ENCODE measurements at places on chromosomes 3 and 15. TPM values are rescaled to one million over a fixed set of nuclear protein-coding genes. Genes with fewer than 3 reads are reported as not detected.

Gene NANOGP8
- total RNA-seq: not detected

Gene RARB
- total RNA-seq: 0.62 TPM

Gene WNT7A
- not detected for total RNA-seq

Gene P2RY14
- 0.05 TPM for total RNA-seq

Gene SHISA5
- 143 TPM for total RNA-seq

Gene MYD88
- 2.1 TPM for total RNA-seq

Gene CCDC174
- total RNA-seq: 22.1 TPM

Gene EID1
- total RNA-seq: 330 TPM

Gene CPEB1
- total RNA-seq: 10.8 TPM

- DNase-seq: peak; percentile 87
Measured at GRCh38 chr3:155497930-155498647, 204.6 kb upstream of the STRIT1 start.

GRCh38 chr3:47225310-47225906, 57.2 kb downstream of the KIF9 start:
- DNase-seq: no peak

DNA sequence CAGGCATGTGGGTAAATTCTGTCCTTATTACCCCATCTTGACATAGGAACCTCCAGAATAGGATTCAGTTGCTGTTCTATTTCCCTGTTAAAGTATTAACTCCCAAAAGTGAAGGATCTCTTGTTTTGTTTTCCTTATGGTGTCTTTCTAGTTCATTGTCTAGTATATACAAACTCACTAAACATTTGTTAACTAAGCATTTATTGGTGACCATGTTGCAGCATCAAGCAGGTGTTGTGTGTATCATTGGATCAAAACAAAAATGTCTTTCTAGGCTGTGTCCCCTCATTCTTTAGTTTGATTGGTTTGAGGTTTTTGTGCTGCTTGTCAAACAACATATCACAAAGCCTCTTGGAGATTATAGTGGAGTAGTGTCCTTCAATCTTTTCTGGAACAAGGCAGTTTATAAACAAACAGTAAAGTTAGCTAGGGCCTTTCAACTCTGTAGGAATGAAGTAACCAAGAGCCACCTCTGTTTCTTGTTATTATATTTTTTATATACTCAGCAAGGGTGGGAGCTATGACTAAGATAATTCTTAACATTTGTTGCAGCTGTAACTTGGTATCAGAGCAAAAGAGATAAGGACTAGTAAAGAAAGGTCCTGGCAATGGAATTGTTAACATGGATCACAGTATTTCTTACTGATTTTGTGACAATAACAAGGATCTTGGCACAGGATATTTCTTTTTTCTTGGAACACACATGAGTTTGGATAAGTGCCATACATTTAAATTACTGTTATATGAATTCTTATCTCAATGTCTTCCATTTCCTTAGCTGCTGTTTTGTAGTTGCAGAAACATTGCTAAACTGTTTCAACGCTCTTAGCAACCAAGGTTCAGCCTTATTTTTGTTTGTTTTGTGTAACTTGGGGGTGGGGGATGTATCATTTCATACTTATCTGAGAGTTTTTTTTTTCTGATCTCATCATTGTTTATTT, 49.3 kb downstream of the TMOD3 start:
- peak; percentile 19 for DNase-seq

- DNase-seq: no peak
Measured at GRCh38 chr3:74089814-74090213, 465.1 kb upstream of the PDZRN3 start.

DNA sequence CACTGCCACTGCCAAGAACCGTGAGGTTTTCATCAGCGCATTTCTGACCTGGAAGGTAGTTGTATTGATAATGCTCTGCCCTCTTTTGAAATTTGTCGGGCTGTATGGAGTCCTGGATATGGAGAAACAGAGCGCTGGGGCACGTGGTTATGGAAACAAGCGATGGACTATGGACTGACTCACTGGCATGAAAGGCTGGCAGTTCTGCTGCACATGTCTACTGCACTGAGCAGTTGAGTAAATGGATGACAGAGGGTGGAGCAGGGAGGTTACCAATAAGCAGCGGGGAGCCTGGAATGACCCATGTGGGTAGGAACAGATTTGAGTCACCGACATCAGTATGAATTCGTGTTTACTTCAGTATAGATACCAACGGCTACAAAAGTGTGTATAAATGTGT, 429.5 kb downstream of the OCA2 start:
- no peak for DNase-seq

DNA sequence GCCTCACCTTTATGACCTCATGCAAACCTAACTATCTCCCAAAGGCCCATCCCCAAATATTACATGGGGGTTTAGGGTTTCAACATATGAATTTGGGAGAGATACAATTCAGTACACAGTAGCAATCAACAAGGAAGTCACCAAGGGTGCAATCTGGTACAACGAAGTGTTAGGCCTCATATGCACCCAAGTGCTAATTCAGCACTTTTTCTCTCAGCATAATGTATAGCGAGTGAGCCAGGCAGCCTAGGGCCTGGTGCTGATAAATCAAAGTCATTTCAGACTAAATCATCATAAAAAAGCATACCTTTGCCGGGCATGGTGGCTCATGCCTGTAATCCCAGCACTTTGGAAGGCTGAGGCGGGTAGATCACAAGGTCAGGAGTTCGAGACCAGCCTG, 11.7 kb upstream of the KBTBD8 start:
- no peak for DNase-seq

DNA sequence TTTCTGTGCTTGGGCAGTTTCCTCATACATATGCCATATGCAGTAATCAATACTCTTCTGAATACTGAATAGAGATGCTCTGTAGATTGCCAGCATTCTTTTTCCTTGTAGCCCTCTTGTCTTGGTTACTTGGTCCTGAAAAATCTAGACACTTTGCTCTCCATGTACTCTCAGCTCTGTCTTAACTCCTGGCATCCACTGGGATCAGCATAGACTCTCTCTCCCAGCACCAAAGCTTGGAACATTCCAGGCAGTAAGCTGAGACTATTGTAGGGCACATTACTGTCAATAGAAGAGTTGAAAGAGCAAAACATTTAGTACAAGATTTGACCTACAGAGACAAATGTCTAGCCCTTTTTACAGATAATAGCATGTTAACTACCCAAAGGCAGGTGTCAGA, 1100.3 kb downstream of the TBL1XR1 start:
- DNase-seq: no peak

GRCh38 chr15:101039461-101039860, 120.3 kb downstream of the LRRK1 start:
- no peak for DNase-seq

GRCh38 chr3:43728947-43729346, 38.2 kb downstream of the ABHD5 start:
- DNase-seq: no peak

DNA sequence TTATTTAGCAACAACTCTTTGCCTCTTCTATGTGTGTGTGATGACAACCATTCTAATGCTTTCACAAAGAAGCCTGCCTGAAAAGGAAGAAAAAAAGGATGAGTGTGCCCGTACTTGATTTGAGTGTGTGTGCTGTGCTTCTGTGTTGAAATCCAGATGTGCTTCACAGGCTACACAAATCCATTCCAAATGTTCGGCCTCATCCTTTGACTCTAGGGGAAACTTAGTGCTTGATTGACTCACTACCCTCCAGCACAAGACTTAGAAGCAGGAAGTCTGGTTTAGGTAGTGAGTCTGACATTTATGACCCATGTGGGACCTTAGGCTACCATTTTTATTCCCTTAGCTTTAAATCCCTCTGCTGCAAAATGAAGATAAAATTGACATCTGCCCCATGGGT, 108.8 kb upstream of the PLAAT1 start:
- DNase-seq: no peak

DNA sequence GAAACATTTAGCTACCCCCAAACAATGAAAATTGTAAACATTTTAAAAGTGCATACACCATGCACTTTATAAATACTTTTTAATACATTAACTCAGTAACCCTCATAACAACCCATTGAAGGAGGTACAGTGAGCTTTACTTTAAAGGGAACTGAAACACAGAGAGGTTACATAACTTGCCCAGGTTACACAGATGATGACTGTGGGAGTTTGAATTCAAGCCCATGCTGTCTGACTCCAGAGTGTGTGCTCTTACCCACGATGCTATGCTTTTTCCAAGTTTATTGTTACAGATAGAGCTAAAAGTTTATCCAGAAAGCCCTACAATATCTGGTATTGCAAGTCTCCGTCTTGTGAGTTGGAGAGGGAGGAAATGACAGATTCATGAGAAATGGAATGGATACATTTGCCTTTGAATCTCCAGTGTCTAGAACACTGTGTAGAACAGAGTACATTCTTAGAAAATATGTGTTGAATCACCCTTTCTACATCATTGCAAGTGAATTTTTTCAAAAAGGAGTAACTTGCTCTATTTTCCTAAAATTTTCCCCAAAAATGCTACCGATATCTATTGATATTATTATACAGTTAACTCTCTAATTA, 428.3 kb downstream of the NAALADL2 start:
- DNase-seq: no peak

GRCh38 chr15:44636976-44637375, 26.5 kb downstream of the SPG11 start:
- DNase-seq: no peak

DNA sequence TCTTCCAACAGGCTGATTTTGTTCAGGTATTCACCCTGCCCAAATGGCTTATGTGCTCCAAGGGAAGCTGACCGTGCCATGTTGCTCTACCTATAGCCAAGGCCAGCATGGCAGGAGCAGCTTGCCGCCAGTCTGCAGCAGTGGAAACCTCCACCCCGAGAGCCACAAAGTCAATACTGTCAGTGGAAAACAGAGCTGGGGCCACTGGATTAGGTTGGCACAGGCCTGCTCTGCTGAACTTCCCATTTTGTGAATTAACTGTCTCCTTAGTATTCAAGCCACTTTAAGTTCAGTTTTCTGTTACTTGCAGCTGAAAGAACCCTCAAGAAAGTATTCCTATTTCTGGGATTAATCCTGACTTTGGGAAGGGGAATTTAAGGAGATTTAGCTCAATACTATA, 63.8 kb upstream of the XCR1 start:
- no peak for DNase-seq

DNA sequence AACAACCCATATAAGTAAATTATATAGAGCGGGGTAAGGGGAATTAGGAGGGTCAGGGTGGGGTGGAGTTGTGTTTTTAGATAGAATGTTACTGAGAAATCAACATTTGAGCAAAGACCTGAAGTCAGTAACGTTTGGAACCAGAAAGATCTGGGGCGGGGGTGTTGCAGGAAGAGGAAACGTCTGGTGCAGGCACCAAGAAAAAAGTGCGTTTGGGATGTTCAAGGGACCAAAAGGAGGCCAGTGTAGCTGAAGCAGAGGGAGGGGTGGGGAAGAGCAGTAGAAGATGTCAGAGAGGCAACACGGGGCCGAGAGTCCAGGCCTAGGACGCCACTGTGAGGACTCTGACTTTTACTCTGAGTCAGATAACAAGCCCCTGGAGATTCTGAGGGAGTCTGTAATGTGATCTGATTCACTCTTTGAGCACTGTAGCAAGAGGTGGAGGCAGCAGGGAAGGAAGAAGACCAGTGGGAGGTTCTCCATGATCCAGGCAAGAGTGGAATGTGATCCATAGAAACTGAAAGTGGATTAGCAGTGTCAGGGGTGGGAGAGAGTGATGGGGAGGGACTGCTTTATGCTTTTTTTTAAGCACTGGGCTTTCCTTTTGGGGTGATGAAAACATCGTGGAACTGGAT, 179.3 kb upstream of the CHRM5 start:
- DNase-seq: peak; percentile 4

- DNase-seq: no peak
Measured at GRCh38 chr3:109596991-109597390, 259.6 kb upstream of the DPPA4 start.

DNA sequence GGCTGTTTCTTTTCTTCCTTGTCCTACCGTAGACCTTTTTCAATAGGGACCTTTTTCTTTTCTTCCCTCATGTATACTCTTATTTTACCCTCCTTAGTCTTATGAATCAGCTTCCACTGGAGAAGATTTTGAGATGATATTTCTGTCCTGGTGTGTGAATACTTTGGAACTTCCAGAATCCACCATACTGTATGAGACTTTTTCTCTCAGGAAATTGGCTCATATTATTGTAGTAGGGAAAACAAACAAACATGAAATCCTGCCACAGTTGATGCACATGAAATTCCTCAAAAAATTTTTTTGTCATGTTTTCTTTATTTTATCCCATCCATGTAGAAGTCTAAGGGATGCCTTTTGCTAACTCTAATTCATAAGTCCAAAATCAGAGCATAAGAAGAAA, 289.3 kb upstream of the PLSCR5 start:
- DNase-seq: no peak

DNA sequence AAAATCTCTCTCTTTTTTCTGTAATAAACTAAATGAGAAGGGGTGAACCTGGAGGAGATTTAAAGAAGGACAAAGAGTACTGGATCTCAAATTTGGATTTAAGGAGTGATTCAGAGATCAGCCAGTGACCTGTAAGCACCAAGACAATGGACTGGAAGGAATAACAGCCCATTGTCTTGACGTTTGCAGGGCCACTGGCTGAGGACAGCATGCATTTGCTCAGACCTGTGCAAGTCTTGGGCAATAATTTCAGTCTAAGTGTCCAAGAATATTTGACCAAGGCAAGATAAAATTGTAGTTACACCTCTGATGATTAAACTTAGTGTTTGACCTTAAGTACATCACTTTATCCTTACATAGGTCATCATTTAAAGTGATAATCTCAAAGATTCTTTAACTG, 55.8 kb upstream of the OSTN start:
- no peak for DNase-seq

- no peak for DNase-seq
Measured at GRCh38 chr15:92462424-92463125, 68.9 kb downstream of the ST8SIA2 start.

DNA sequence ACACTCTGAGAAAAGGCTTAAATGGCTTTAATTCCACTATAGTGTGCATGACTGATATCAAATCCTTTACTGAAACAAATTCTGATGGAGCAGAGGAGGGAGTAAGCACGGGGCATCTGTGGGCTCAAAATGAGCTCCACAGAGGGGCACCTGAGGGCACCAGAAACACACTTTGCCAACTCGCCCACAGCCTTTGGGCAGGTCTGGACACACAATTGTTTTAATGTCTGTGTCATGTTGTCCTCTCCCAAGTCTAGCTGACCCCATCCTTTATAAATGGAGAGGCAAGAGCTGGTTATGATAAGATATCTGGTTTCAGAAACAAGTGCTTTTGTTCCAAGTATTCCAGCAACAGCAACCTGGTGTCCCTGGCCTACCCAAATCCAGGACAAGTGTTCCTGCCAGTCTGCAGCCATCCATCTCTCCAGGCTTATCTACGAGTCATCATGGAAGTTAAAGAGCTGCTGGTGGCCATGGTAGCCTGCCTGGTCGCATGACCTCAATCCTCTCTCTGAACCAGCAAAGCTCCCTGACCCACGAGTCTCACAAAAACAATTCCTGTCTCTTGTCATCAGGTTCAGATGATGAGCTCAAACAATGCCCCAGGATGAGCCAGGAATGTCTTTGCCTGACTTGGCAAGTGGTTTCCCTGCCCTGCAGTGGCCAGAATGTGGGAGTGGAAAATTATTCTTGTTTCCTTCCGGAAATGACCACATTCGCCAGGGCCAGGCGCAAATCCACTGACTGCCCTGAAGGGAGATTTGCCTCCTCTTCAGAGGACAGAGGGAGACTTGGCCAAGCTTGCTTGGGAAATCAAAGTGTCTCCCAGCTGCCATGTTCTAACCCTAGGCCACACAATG, 64.4 kb upstream of the TPM1 start:
- peak; percentile 85 for DNase-seq

- no peak for DNase-seq
Measured at GRCh38 chr15:32970847-32971246, 223.7 kb downstream of the FMN1 start.
